ENCODE measurements at places on chromosomes 2 and 18. TPM values are rescaled to one million over a fixed set of nuclear protein-coding genes. Genes with fewer than 3 reads are reported as not detected.

- no peak for DNase-seq
Observed at GRCh38 chr2:95040426-95040825, 14.9 kb downstream of the MAL start.

SCYGR4 gene
- total RNA-seq = not detected

- no peak for DNase-seq
Observed at GRCh38 chr18:49162226-49162864, 211.6 kb upstream of the SMAD7 start.

KCNF1 gene
- 0.90 TPM for total RNA-seq

CDH20 gene
- total RNA-seq = 0.13 TPM

DNA sequence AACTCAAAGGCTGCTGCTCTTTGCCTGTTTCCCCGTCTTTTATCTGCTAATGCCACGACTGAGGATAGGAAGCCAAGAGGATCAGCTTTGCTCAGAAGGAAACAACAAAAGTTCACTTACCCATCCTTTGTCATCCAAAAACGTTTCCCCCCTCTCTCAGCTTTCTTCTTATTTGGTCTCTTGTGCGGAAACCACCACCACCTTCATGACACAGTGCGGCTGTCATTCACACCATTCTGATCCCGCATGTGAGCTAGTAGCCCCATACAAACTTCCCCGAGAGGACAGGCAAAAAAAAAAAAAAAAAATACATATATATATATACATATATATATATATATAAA lies 656 bp downstream of the LRRTM4 start:
- DNase-seq = peak; percentile 27

GRCh38 chr2:64328756-64329155 lies 125.2 kb upstream of the LGALSL start:
- peak; percentile 37 for DNase-seq

DNA sequence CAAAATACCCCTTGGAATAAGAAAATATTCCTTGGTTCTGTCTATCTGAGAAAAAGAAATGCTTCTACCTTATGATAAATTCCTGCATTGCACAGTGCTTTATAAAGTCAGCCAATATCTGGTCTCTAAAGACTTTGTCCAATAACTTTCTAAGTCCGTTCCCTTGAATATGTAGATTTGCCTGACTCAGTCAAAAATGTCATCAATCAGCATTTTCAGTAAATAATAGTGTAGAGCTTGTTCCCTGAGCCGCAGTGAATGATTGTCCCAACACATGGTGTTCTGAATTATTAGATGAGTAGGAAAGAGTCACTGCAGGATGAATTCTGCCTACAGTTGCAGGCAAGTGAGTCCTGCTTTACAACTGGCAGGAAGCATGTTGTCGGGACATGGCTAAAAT lies 316.8 kb upstream of the RBMS1 start:
- DNase-seq = no peak

DNA sequence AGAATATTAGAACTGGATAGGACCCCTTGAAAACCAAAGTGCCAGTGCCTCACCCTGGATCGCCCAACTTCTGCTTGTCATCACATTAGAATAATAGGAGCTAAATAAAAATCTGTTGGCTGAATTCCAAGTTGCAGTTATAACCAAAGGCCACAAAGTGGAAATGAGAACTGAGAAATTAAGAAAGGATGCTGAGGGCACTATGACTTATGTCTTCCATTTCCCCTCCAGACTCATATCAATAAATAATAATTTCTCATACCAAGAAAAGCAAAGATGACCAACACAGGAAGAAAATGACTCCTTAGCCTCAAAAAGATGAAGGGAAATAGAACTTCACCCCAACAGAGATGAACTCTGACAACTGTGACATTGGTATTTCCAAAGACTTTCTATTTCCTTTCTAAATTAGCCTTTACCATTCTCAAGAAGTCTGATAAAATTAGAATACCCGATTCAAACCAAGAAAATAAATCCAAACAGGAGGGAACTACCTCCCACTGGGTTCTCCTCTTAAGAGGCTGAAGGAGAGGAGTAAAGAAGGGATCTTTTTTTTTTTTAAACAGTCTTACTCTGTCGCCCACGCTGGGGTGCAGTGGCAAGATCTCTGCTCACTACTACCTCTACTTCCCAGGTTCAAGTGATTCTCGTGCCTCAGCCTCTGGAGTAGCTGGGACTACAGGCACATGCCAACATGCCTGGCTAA lies 46.5 kb upstream of the EPG5 start:
- no peak for DNase-seq

GNLY gene
- total RNA-seq = not detected

DNA sequence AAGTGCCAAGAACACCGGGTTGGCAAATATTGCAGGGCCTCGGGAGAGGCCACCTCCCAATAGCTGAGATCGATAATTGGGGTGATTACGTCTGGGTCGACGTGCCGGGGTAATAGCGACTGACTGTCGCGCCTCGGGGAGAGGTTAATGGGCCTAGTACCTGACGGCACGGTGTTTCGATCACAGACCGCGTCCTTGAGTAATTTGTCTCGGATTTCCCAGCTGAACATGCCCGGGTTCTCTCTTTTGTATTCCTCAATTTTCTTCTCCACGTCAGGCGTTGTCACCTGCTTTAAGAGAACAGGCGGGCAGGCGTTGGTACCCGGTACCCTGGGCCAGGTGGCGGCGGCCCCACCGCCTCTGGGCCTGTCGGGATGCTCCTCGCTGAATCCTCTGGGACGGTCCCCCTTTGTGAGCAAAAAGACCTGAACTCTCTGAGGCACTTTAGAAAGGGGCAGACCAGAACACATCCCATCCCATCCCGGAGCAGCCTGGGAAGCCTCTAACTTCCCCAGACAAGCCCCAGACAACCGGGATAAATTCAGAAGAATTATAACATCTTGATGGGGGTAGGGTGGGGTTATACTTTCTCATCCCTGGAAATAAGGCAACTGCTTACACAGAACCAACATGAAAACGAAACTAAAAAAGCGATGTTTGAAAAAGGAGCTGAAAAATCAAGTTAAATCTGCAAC lies 3.3 kb downstream of the PAX3 start:
- DNase-seq = no peak

DNA sequence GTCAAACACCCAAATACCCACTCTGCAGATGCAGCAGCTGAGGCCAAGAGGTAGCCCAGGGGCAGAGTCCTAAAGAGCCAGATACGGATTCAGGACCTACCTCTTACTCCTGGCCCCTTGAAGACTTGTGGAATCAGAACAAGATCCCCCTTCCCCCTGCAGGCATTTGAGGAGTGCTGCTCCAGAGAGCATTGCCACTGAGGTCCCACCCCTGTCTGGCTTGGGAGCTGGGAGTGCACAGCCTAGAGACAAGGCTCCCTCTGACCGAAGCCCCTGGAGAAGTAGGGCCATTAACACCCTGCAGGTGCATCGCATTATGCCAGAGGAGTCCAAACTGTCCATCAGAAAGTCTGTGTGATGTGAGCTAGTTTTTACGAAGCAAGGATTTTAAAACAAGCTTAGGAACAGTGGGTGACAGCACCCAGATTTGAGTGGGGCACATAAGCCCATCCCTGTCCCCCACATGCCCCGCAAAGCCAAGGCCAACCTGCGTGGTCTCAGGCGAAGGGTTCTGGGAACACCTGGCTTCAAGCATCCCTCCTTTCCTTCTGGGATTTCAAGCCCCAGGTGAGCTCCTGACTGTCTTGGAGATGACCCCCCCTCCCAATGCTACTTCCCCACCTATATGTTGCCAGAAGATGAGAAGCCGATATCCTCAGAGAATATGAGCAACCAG lies 48.4 kb downstream of the MTERF4 start:
- no peak for DNase-seq

- no peak for DNase-seq
Observed at GRCh38 chr2:63784461-63784860, 57.2 kb upstream of the UGP2 start.

GRCh38 chr2:218252509-218253231 lies 8.1 kb upstream of the GPBAR1 start:
- DNase-seq = no peak

DNA sequence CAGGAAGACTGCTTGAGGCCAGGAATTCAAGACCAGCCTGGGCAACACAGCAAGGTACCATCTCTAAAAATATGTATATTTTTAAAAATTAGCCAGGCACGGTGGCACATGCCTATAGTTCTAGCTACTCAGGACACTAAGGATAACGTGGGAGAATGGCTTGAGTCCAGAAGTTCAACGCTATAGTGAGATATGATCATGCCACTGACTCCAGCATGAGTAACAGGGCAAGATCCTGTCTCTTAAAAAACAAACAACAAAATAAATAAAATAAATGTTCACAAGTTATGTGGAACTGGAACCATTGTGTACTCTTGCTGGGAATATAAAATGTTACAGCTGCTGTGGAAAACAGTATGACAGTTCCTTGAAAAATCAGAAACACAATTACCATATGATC lies 47.2 kb downstream of the USP34 start:
- no peak for DNase-seq

GRCh38 chr18:3612315-3612714 lies 162.3 kb downstream of the TGIF1 start:
- DNase-seq = no peak

DNA sequence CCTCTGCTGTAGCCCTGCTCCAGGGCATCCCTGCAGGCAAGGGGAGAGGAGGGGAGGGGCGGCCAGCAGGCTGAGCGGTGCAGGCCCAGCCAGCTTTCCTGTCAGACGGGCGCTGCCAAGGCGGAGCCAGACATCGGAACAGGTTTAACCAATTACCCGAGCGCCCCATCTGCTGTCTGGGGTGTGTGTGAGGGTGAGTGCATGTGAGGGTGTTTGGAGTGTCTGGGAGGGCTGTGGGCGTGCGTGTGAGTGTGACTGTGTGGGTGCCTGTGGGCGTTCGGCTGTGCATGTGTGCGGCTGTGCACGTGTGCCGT lies 20.0 kb downstream of the EMX1 start:
- DNase-seq = no peak

DNA sequence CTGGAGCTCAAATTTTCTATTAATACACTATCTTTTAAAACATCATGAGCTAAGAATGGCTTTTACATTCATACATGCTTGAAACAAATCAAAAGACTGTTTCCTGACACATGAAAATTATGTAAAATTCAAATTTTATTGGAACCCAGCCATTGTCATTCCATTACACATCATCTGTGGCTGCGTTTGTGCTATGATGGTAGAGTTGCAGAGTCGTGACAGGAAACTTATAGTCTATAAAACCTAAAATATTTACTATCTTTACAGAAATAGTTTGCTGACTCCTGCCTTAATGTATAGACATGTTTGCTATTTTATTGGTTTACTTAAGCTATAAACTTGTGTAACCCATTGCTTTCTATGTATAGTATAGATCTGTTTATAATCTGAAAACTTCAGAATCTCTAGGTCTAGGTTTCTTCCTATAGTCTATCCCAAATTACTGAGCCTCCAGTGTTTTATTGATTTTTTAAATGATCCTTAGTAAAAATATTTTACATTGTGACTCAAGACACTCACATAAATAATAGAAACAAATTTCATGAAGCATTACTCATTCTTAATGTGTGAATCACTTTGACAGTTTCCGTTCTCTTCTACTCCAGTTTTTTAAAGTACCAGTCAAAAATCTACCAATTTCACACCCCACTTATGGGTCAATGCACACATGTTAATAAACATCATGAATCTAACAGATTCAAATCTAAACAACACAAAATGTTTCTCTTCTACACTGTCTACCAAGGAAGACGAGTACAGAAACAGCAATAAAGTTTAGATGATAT lies 26.4 kb upstream of the MRPL19 start:
- DNase-seq = no peak

DNA sequence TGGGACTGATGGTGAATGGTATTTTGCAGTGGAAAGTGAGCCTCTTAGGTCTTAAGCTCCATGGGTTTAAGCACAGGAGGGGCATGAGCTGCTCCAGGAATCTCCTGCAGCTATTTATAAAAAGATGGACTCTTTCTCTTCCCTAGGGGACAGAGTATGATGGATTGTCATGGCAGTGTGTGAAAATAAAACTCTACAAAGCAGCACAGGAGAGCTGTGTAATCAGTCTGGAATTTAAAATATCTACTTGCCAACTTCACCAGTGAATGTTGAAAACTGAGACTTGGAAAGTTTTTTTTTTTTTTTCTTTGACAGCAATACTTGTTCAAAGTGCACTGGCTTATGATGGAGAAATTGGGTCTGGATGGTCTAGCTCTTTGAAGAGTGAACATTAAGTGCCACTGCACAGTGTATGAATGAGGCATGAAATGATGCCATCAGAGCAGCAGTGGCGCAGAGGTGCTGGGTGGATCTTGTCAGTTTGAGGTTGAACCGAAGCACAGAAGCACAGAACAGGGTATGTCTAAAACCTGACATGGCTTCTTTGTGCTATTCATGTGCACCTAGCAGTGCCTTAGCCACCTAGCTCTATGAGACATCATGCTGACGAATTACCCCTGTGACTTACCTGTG lies 245.4 kb downstream of the PTPRM start:
- no peak for DNase-seq

Measured in H1 (cell line).